ENCODE measurements at places on chromosomes 1 and 21. TPM values are rescaled to one million over a fixed set of nuclear protein-coding genes. Genes with fewer than 3 reads are reported as not detected.
A peak's percentile ranks its signal among the peaks of the same experiment; 100 is the strongest.

SFPQ gene
- 259 TPM for total RNA-seq

SPRR1B gene
- not detected for total RNA-seq

PIK3C2B gene
- 43.4 TPM for total RNA-seq

TNNT2 gene
- total RNA-seq, result not detected

DNA sequence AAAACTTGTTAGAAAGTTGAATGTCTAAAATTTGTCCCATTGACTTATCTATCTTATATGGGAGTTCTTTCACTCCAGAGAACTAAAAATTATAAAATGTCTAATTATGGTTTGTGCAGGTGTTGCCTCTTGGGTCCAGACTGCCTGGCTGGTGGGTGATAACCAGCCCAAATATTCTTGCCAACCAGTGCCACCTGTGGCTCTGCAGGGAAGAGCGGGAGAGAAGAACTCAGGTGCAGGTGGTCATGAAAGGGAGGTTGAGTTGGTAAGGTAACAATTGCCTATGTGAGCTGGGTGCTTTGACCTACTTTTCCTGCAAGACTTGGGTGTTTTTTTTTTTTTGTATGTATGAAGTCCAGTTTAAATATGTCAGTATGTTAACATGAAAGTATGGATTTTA is 10.2 kb downstream of the RPS6KC1 start:
- no peak for DNase-seq

DNA sequence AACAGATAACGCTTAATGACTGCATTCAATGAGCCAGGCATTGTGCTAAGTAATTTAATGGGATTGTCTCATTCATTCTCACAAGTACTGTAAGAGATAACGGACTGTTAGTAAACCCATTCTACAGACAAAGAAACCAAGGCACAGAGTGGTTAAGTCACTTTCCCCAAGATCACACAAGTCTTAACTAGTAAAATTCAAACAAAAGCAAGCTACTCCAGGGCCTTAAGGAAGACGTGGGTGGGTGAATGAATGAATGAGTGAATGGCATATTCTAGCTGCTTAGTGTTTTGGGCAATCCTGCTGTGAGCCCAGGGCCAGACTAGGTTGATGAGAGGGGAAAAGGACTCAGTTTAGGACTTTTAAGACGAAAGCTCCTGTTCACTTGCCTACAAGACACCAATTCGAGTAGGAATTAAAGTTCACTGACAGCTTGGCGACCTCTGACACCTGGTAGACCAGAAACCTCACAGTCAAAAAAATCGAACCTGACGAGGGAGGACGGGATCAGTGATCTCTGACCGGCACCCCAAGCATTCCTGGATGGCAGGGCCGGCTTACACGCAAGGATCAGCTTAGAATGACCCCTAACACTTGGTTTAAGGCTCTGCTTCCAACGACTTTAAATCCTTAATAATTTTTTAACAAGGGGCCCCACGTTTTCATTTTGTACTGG is 557 bp downstream of the EMC1 start:
- peak; percentile 20 for DNase-seq

- DNase-seq, result no peak
Measured at GRCh38 chr1:232014941-232015340, 388.4 kb downstream of the DISC1 start.

GRCh38 chr1:205446828-205447227 is 9.0 kb downstream of the BLACAT1 start:
- DNase-seq, result no peak

GRCh38 chr1:110477041-110477440 is 26.1 kb downstream of the PROK1 start:
- DNase-seq, result no peak

- no peak for DNase-seq
Measured at GRCh38 chr1:38000529-38001455, 4.5 kb downstream of the FHL3 start.

GRCh38 chr1:115140442-115141144 is 51.3 kb upstream of the TSPAN2 start:
- no peak for DNase-seq

GRCh38 chr1:154219541-154219940 is 1.2 kb upstream of the UBAP2L start:
- no peak for DNase-seq

- peak; percentile 56 for DNase-seq
Measured at GRCh38 chr1:158793604-158794003, 12.6 kb upstream of the OR6N2 start.

DNA sequence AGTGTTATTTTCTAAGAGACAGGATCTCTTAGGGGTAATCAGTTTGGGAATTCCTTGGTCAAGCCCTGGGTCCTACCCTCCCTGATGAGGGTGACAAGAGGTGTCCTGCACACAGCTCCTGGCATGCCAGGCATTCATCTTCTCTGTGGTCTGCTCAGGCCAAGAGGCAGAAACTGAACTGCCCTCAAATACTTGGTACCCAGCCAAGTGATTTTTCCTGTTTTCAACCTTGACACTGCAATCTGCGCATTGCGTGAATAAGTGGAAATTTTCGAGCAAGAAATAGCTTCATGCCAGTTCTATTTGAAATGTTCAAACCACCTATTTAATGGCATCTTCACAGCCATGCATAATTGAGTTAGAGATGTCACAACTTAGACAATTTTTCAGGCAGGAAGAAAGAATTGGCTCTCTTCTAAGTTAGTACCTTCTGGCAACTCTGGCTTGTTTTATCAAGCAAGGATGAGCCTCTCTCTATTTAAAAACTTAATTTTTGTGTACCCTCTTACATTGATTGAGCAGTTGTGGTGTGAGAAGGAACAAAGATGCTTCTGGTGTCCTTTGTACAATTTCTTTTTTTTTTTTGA is 27.0 kb downstream of the DNM3 start:
- DNase-seq, result no peak

- DNase-seq, result peak; percentile 64
Measured at GRCh38 chr21:43362915-43363314, 64.0 kb downstream of the SIK1 start.

GRCh38 chr1:170240409-170240808 is 94.7 kb downstream of the NTMT2 start:
- no peak for DNase-seq

DNA sequence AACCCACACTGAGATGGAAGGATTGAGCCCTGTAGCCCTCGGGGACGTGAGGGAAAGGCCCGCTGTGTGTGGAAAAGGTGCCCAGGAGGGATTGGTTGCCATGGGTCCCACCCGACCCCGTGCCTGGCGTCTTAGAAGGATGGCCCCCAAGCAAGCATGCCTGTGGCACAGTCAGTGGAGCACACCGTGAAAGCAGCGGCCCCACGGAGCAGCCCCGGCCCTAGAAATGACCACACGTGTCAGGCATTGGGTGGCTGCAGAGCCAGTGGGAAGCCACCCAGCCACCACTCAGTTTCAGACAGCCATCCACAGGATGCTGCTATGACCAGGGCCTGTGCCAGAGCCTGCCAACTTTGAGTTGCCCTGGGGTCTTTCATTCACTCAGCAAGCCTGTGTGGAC is 13.3 kb upstream of the EPHA8 start:
- no peak for DNase-seq
